ENCODE measurements at places on chromosomes 1 and 21.

GRCh38 chr1:87956072-87956471 is 627.4 kb downstream of the LMO4 start:
- no peak for DNase-seq

GRCh38 chr1:93346421-93346993 is 800 bp downstream of the DR1 start:
- no peak for DNase-seq

DNA sequence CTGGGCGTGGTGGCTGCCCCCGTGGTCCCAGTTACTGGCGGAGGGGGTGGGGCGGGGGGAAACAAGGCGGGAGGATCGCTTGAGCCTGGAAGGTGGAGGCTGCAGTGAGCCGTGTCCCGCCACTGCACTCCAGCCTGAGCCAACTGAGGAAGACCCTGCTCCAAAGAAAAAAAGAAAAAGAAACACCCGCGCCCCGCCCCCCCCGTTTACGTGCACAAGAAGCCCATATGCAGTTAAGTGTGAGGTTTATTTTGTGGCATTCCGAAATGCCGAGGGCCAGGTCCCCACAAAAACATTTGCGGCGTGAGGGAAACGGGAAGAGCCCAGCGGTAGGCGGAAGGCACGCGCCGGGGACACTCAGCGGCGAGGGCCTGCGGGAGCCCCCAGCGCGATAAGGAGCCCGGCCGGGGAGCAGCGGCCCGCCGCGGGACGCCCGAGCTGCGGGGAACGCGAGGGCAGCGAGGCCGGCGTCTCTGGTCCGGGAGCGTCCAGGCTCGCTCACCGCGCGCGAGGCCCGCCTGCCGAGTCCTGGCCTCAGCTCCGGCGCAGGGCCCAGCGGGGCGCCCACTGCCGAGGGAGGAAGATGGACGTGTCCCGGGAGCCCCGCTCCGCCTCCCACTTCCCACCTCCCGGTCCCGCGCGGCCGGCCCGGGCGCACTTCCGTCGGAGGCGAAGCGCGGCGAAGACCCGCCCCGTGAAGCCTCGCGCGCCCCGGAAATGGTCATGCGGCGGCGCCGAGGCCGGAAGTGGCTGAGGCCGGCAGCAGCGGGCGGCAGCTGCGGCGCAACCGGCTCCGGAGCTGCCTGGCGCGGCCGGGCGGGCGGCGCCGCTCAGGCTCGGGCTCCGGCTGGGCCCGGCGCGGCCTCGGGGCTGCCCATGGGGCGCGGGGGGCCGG is at the start of gene TRAPPC10:
Gene TRAPPC10, plus strand, starts transcription at position 731 of the 895 bp plus-strand sequence. CDS start 185 bp downstream, outside the sequence.
- peak; percentile 65 for DNase-seq

DNA sequence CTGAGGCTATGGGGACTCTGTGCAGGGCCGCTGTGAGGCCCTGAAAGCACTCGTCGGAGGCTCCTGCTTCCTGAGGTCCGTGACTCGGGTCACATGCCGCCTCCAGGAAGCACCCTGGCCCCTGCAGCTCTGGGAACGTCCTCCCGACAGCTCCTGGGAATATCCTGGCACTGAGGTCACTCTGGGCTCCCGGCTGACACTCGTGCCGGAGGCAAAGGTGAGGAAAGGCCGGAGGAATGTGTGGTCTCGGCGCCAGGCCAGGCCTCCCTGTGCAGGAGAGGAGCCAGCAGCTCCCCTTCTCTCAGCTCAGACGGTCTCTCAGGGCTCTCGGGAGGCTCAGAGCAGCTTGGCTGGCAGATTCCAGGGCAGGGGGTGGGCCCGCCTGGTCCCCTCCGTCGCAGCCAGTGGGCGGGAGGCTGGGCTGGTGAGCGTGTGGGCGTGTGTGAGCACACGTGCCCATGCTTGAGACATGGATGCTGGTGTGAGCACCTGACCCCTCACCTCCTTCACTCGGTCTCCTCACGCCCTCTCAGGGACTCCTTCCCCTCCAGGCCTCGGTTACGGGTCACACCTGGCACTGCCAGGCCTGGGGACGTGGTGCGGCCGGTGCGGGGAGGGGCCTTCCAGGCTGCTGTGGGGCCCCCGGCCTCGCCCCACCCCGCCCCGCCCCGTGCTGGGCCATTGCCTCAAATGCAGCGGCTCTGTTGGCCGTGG is 5.5 kb upstream of the RNF223 start:
- DNase-seq = no peak

- DNase-seq = peak; percentile 21
These were observed at the start of gene NFIA for GRCh38 chr1:61082311-61083012. NFIA (plus strand) TSS chr1:61082561.

- no peak for DNase-seq
These were observed 572 bp downstream of the CYB5RL start for GRCh38 chr1:54199151-54199764.

- DNase-seq = no peak
These were observed 362.1 kb upstream of the NR5A2 start for GRCh38 chr1:199665371-199665770.

- DNase-seq = no peak
These were observed 1126.1 kb downstream of the KCNT2 start for GRCh38 chr1:195482137-195482536.

GRCh38 chr1:76577525-76578185 is 289.6 kb upstream of the ST6GALNAC5 start:
- DNase-seq = no peak

DNA sequence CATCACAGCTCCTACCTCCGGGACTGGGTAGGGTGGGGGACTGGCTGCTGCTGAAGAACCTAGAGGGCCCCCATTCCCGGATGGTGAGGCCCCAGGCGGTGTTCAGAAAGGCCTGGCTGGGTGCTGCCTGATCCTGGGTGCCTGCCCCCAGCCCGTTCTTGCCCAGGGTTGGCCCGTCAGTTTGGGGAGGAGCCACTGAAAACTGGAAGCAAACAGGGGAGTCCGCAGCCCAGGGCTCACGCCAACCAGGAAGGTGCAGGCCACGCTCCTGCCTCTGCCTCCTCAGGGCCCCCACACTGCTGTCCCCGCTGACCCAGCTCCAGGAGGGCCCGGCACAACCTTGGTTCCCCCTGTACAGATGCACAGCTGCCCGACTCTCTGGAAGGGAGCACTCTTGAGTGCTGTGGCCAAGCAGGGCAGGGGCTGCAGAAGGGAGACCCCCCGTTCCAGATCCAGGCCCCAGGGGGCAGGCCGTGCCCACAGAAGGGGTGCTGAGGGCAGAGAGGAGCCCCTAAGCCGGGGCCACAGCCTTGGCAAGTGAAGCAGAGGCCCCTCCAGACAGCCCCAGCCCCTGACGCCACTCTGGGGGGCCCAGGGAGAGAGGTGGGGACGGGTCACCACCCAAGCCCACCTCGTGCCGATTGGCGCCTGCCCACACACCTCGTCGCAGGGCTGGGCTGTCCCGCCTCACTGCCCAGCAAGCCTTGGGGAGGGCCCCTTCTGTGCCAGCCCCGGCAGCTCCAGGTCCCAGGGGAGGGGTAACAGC is 5.5 kb downstream of the C1QTNF12 start:
- DNase-seq = no peak

- no peak for DNase-seq
These were observed 10.0 kb downstream of the NCF2 start for GRCh38 chr1:183580281-183580682.

GRCh38 chr1:198122693-198123092 is 34.1 kb upstream of the NEK7 start:
- DNase-seq = no peak

DNA sequence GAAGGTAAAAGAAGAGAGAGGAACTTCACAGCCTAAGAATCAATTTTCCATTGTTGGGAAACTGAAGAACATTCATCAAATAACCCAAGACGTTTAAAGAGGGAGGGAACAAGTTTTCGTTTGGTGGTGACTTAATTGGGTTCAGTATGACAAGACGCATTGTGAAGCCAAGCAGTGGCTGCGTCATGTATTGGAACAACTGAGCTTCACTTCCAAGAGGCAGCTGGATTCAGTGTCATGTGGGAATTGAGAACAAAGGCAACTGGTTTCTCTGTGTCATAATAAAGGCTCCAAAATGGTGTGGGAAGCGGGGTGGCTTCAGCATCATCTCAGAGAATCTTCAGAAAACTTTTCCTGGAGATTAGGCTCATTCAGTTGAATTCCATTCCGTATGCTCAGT is 29.8 kb upstream of the RC3H1 start:
- no peak for DNase-seq

DNA sequence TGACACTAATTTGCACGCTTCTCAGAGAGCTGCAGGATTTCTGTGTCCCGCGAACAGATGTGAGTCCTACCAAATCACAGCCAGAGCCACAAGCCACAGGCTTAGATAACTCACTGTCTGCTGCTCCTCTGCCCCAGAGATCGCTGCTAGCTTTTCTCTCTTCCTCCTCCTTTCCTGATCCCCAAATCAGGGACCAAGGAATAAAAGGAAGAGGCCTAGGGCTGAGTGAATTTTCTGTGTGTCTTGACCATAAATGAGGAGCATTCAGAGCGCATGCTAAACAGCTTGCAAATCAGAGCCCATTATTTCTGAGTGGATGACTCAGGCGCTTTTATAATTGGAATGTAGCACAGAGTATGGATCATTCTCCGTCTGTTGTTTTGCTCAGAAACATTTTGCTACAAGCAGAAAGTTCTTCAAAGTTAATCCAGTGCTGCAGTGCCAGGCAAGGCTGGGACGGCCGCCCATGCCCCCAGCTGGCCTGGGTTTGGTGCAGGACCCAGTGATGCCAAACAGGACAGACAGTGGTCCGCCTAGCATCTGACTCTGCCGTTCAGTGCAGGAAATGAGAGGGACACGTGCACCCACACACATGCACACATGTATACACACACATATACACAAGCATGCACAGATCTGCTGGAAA is 38.2 kb downstream of the KCNAB2 start:
- DNase-seq = no peak
